ENCODE measurements at places on chromosomes 11 and 22. TPM values are rescaled to one million over a fixed set of nuclear protein-coding genes. Genes with fewer than 3 reads are reported as not detected.

- peak; percentile 35 for ATAC-seq
These were observed 12.5 kb downstream of the RAC2 start for GRCh38 chr22:37231406-37232139.

The ANO5 gene
- total RNA-seq = 0.22 TPM

- no peak for ATAC-seq
These were observed 67.5 kb downstream of the TEAD1 start for GRCh38 chr11:12741671-12742216.

DNA sequence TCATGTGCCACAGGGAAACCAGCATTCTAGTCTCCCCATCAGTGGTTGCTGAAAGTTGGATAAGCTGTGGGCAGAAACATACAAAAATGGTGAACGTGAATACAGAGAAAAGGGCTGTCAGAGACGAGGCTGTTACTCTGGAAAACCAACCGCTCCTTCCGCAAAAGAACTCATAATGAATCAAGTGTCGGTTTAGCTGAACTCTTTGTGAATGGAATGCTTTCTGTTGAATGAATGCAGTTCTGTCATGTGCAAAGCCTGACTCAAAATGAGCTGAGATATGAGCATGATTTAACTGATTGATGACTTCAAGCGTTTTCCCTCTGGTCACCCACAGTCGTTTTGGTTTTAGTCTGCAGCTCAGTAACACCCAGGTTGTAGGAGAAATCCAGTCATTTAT, 298.3 kb downstream of the ETS1 start:
- peak; percentile 71 for ATAC-seq

The SAA1 gene
- total RNA-seq = not detected

The TXNRD2 gene
- 21.4 TPM for total RNA-seq

DNA sequence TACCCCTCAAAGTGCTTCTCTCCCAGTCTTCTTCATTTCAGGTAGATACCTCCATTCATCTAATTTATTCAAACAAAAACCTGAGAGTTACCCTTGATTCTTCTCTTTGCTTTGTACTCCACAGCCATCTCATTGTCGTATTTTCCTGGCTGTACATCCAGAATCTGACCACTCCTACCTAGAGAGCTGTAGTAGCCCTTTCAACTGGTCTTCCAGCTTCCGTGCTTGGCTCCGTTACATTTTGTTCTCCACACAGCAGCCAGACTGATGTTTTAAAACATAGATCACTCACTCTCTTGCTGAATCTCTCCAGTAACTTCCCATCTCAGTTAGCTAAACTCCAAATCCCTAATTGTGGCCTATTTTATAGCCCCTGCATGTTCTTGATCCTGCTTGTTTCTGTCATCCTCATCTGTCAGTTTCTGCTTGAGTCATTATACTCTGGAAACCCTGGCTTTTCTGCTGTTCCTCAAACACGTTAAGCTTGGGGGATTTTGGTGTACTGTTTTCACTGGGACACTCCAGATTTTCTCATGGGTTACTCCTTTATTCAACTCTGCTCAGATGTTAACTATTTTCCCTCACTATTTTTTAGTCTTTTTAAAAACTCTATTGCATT, 7.4 kb downstream of the SPCS2 start:
- no peak for ATAC-seq

DNA sequence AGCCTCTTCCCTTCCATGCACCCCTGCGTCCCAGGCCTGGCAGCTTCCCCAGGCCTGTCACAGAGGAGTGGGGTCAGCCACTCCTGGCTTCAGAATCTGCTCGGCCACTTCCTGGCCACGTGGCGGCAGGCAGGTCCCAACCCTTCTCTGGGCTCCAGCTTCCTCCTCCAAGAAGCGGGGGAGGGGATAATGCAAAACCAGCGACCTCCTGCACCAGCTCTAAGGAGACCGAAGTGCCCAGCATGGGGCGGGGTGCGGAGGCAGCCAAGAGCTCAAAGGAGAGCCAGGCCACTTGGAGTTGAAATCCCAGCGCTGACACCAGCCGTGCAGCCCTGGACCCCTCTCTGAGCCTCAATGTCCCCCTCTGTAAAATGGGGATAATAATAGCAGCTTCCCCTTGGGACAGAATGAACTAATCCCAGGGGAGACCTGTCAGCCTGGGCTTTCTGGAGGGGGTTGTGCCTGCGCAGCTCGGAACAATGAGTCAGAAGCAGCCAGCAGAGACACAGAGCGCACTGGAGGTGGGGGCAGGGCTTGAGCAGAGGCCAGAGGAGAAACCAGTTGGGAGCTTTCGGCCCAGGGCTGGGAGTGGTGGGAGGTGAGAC, 22.8 kb upstream of the PICK1 start:
- ATAC-seq = no peak

DNA sequence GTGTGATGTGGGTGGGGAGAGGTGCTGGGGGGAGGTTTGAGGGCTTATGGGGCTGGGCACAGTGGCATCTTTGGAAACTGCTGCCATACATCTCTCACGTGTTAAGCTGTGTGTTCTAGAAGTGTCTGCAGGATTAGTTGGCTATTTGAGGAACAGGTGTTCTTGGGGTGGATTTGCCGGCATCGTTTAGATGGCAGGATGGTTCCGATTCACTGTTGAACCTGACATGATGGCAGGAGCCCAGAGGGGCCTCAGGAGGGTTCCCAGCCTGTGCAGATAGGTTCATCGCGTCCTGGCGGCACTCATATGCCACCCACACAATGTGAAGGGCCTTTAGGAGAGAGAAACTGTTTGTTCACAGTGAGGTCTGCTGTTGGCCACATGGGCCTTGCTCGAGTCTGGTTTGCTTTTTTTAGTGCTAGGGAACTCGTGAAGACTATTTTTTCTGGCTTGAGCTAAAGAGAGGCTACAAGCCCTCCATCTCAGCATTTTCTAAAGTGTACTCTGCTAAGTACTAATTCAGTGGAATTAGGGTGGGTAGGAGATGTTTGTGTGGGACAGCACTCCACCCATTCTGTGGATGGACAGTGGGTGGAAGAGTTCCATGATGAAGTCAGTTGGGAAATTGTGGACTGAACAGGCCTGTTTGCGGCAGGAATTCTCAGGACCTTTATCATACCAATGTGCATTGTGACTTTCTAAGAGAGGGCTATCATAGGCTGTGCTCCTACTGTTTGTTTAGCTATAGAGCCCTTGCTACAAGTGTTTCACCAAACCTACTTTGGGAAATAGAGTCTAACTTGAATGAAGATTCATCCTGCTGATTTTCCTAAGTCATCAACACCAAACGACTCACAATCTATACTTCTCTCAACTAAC, 55.4 kb upstream of the PLET1 start:
- no peak for ATAC-seq

- no peak for ATAC-seq
These were observed 36.5 kb downstream of the POU2AF3 start for GRCh38 chr11:111334532-111335502.

- ATAC-seq = peak; percentile 55
These were observed 97.7 kb downstream of the RBFOX2 start for GRCh38 chr22:35930933-35931332.

The PDE3B gene
- total RNA-seq = 23.0 TPM

GRCh38 chr22:23033116-23033905, 37.0 kb upstream of the GNAZ start:
- no peak for ATAC-seq

The NRXN2 gene
- total RNA-seq = 0.11 TPM

- no peak for ATAC-seq
These were observed 39.7 kb downstream of the RRP8 start for GRCh38 chr11:6563667-6564066.

- no peak for ATAC-seq
These were observed 82.1 kb downstream of the CDKN1C start for GRCh38 chr11:2803186-2804091.

DNA sequence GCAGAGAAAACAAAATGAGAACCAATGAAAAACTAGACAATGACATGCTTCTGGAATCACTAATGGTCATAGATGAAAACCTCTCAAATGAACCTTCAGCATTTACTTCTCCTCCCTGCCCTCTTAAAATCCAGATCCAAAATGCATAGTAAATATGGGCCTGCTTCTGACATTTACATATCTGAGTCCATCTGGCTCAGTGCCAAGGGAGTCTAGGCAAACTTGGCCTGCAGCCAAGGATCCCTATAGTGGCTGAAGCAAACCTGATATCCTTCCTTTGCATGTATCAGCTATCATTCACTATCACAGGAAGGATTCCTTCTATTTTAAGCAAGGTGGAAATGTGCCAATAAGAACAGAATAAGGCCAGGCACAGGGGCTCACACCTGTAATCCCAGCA, 104.8 kb downstream of the C11orf58 start:
- no peak for ATAC-seq

The TPH1 gene
- total RNA-seq = 0.24 TPM

DNA sequence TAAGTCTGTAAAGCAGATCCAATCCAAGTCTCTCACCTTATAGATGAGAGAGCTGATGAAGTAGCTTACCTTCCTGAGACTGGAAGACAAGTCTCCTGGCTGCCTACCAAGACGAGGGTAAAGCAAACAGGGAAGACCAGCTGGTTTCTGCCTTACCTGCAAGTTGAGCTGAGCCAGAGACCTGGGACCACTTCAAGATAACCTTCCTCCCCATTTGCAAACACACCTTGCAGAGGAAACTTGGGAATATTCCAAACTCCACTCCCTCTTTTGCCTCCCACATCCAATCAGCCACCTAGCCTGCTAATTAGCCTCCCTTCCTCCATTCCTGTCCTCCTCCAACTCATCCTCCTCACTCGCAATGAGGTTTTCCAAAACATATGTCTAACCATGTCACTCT, 23.4 kb upstream of the ROBO3 start:
- no peak for ATAC-seq

- no peak for ATAC-seq
These were observed 770 bp downstream of the METTL15 start for GRCh38 chr11:28108958-28109357.

The OR8G5 gene
- total RNA-seq = not detected

The MS4A7 gene
- total RNA-seq = not detected

DNA sequence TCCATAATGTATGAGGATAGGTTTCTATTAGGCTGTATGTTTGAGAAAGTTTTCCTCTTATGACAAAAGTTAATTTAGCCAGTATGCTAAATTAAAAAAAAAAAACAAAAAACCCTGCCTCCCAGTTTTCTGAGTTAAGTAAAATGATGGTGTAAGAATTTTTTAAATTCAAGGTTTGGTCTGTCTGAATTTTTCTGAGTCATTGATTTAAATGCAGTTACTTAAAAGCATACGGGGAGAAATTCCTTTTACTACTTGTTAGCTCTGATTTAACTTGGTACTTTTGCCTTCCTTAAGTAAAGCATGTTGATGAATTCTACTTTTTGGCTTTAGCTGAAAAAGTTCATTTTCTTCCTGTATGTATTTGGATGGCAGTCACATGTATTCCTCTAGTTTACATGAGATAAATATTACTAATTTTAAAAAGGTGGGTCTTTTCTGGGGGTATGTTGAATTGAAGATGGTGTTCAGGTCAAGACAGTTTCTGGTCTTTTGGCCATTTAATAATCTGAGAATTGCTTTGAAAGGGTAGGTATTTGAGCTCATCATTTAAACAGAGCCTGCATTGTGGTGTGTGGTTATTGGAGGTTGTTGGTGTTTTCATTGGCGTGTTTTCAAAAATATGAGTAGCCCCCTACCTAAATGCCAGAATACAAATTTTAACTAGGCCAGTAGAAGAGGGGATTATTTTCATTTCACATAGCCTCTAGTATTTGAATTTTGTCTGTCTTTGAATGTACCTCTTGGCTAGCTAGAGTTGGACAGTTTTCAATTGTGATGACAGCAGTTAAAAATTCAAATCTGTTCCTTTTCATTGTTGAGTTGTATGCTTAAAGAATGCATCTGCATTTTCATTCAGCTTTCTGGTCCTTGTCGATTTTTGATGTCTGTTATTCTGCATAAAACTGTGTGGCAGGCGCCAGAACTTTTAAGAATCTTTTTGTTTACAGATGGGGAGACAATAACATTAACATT, 64.7 kb downstream of the MTMR3 start:
- no peak for ATAC-seq

- ATAC-seq = peak; percentile 34
These were observed 2.2 kb upstream of the RFPL2 start for GRCh38 chr22:32206774-32207758.

DNA sequence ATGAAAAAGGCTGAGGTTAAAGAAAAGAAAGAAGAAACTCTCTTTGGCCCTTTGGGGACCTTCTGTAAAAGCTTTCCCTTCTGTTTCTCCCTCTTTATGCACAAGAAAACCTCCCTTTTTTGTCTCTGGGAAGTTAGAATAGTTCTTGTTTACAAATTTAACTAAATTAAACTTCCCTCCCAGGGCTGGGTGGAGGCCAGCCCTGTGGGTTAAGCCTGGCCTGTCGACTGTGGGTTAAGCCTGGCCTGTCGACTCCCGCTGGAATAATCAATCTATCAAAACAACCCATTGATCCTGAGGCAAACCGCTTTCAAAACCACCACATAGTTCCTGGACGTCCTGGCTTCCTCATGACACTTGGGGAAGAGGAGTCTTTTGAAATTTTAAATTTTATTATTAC, 1.2 kb upstream of the DRG1 start:
- no peak for ATAC-seq

DNA sequence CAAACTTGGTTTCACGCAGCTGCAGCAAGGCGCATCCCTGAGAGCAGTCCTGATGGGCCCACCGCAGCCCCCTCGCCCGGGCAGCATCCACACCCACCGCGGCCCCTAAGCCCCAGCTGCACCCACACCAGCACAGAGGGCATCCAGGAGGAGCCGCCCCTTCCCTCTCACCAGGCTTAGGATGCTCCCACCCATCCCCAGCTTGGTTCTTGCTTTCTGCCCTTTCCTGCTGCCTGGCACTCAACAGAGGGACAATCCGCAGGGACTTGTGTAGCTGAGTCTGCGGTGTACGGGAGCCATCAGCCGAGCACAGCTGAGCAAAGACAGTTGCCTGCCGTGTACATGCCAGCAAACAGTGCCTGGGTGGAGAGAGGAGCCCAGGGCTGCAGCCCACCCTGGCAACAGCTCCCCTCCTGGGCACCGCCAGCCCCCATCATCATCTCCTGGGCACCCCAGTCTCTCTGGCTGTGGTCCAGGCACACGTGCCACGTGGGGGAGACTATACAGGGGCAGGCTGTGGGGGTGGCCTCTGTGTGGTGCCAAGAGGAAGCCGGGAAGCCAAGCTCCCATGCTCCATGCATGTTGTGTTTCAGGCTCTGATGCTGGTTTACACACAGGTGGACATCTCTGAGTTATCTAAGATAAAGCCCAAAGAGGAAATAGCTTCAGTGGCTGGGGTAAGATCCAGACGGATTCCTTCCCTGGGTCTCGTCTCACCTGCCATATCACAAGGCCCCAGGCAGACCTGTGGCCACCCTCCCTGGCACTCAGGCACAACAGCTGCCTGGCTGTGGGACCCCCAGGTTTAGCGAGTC, 36.0 kb upstream of the GNB1L start:
- no peak for ATAC-seq

The INPP5J gene
- total RNA-seq = 0.34 TPM
